Fibroblast of skin of right quadriceps (primary cell): ENCODE measurements at places on chromosomes 4 and X.

DNA sequence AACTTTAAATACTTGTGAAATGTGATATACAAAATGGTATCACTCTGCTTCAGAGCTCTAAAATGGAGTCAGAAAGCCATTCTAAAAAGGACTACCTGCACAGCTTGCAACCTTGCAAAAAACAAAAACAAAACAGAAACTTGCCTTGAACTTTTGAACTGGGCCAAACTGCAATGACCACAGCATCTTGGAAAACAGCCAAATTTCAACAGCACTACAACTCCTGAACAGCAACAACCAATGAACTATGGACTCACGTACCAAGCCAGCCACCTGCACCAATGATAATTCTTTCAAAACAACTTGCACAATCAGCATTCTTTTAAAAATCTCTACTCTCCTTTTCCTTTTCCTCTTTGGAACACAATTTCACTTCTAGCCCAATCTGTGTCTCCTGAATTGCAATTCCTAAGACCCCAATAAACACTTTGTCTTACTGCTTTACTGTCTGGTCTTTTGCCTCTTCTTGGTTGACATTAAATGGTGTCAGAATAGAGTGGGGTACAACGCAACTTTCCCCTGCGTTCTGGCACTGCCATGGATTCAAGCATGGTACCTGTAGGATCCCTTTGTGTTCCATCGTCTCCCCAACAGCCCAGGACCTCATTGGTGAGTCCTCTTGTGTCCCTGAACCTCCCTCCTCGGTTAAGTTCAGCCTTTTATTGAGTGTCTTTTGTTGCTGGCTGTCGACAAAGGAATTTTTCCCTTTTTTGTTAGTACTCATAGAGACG lies 35.7 kb upstream of the FMR1 start:
- no peak for DNase-seq

DNA sequence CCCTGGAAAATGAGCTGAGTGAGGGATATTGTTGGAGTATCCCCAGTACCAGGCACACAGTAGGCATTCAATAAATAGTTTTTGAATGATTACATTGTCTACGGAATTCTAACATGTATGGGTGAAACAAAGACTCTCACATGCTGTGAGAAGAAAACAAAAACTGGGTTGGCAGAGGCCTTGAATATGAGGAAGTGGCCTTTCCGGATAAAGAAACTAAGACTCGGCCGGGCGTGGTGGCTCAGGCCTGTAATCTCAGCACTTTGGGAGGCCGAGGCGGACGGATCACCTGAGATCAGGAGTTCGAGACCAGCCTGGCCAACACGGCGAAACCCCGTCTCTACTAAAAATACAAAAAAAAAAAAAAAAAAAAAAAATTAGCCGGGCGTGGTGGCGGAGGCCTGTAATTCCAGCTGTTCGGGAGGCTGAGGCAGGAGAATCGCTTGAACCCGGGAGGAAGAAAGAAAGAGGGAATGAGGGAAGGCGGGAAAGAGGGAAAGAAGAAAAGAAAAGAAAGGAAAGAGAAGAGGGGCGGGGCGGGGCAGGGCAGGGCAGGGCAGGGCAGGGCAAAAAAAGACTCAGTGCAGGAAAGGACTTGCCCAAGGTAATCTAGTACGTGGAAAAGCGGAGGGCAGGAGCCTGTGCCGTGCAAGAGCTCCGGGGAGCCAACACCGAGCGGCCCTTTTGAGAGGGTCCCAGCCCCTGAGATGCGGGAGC lies 689 bp upstream of the TMA16 start:
- no peak for DNase-seq

DNA sequence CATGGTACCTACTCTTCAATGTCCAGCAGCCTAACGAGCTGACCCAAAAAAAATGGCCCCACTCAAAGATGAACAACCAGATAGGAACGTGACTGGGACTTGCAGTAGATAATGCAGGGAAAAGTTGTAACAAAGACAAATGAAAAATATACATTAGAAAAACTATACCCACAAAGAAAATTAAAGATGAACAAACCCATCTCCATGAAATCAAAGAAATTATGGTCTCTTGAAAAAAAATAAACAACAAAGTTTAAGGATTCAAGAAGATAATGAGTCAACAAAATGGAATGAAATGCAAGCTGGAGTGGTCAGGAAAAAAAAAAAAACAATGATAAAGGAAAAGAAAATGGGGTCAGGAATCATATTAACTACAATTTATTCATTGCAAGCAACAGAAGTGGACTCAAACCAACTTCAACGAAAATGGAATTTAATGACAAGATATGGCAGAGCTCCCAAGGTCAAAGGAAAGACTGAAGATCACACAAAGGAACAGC lies 309.8 kb upstream of the GALNT7 start:
- DNase-seq: no peak

- DNase-seq: no peak
Observed at GRCh38 chr4:181766061-181766548, 477.1 kb upstream of the TENM3 start.

DNA sequence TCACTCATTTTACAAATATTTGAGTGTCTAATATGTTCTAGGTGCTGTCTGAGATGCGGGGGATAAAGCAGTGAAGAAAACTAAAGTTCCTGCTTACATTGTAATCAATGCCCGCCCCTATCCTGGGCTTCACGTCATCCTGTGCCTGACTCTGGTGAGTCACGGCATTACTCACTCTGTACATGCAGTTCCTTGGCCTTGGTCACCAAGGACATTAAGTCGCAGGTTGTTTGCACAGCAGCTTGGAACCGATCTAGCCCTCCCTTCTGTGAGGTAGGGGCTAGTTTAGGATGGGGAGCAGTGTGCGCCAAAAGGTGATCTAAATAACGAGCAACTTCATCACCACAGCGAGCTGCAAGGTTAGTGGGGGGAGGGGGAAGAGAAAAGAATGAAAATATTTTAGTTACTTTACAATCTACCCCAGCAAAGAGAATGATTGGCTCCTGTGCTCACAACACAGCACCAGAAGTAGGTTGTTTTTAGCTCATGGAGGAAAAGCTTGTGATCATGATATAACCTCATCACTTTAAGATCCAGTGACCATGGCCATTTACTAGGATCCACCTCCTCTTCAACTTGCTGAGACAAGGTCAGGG lies 48.0 kb upstream of the HDAC8 start:
- peak; percentile 77 for DNase-seq

DNA sequence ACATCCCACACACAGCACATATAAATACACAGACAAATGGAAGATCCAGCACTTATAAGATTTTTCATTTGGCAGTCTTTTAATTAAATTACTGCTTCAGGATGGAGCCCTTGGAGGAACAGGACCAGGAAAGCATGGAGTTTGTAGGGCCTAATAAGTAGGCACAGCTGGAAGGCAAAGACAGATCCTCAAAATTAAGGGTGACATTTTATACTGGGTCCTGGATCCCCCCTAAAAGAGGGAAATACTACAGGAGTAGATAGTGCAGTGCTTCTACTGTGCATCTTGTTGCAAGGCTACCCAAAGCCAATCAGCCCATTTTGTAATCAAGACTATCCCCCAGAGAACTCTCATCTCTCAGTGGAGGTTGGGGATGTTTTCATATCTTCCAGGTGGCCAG lies 1860.7 kb upstream of the PCDH10 start:
- DNase-seq: no peak

- DNase-seq: no peak
Observed at GRCh38 chr4:85557016-85557901, 82.3 kb downstream of the ARHGAP24 start.

- no peak for DNase-seq
Observed at GRCh38 chrX:106976416-106976815, 23.6 kb downstream of the MORC4 start.

- no peak for DNase-seq
Observed at GRCh38 chr4:26406346-26406975, 83.8 kb downstream of the CCKAR start.

DNA sequence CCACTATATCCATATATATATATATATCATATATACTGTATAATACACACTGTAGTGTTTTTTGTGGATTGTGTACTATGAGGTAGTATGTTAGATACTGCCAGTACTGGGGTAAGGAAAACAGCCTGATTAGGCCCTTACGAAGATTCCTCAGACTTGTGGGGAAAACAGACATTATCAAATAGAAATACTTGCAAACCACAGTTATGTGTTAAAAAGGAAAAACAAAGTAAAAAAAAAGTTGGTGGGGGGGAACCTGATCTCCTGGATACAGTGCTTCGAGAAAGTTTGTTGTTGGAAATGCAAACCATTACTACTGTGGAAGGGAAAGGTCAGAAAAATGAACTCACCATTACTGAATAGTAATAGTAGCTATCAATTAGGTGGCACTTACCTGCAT lies 53.0 kb downstream of the PKD2 start:
- DNase-seq: no peak

- no peak for DNase-seq
Observed at GRCh38 chr4:100422894-100423293, 94.9 kb downstream of the EMCN start.

- DNase-seq: no peak
Observed at GRCh38 chrX:65903750-65904149, 136.1 kb downstream of the VSIG4 start.

- no peak for DNase-seq
Observed at GRCh38 chr4:182384631-182385091, 141.5 kb downstream of the TENM3 start.

GRCh38 chr4:160265836-160266235 lies 1163.0 kb downstream of the RAPGEF2 start:
- peak; percentile 57 for DNase-seq

DNA sequence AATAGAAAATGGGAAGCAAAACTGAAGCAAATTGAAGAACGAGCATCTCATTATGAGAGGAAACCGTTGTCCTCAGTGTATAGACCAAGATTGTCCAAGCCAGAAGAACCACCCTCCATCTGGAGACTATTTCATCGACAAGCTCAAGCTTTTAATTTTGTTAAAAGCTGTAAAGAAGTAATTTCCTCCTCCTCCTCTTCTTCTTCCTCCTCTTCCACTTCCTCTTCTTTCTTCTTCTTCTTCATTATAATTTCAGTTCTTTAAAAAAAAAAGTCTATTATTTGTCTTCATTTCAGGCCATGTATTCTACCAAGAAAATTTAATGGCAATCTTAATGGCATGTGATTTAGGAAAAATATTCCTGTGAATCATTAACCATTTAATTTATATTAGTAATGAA lies 7.6 kb downstream of the PRIMPOL start:
- no peak for DNase-seq

- DNase-seq: no peak
Observed at GRCh38 chr4:18100657-18101056, 79.1 kb upstream of the LCORL start.

DNA sequence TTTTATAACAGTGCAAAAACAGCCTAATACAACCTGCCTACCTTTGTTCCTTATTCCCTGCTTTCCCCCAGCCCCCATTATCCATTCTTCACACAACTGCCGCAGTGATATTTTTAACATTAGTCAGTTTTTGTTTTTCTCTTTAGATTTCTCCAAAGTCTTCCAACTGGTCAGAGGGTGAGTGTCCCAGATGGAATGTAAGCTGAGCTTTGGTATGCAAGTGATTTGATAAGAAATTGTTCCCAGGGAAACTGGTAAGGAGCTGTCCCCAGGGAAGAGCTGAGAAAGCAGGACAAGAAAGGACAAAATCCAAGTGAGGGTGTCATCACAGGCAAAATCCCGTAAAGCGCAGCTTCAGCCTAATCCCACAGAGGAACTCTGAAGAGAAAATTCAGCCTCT lies 475.5 kb upstream of the ADGRL3 start:
- DNase-seq: peak; percentile 93

DNA sequence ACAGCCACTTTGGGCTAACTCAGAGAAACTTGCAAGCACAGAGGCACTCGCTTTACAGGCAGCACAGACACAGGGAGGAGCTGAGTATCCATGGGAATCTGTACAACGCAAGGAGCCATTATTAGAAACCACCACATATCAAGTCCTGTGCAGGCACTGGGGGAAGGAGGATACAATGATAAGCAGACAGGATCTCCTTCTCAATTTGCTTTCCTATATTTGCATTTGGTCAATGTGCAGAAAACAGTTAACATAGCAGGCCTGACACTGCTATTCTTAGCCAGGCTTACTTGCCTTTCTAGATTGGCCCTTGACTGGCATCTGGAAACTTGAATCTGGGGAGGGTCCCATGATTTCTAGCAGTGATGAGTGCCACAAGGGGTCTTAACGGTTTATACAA lies 65.8 kb downstream of the TEC start:
- DNase-seq: no peak

DNA sequence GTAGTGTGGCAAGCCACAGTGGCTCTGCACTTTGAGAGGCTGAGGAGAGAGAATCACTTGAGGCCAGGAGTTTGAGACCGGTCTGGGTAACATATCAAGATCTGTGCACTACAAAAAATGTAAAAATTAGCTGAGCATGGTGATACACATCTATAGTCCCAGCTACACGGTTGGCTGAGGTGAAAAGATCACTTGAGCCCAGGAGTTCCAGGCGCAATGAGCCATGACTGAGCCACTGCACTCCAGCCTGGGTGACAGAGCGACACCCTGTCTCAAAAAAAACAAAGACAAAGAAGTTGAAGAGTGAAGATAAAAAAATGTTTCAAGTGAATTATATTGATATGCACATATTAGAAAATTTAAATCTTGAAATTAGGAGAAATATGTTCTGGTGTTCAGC lies 46.3 kb downstream of the SULT1B1 start:
- no peak for DNase-seq

DNA sequence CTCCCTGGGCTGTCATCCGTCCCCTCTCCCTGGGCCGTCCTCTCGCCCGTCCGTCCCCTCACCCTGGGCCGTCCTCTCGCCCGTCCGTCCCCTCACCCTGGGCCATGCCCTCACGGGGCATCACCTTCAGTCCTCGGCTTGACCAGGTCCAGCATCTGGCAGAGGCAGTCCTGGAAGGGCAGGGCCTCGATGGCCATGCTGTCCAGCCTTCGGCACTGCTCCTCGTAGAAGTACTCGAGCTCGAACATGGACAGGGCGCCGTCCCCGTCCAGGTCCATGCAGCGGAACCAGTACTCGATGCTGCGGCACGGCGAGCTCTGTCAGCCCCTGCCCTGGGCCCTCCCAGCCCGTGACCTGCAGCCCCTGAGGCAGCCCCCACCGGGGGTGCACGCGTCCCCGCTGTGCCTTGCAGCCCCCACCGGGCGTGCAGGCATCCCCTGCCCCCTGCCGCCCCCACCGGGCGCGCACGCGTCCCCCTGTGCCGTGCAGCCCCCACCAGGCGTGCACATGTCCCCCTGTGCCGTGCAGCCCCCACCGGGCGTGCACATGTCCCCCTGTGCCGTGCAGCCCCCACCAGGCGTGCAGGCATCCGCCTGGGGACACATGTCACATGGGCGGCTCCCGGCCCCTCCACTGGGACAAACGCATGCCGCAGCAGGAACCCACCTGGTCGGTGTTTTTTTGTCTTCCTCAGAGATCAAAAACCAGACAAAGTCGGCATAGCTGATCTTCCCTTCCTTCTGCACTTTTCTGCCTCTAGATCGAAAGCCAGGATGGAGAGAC lies 22.2 kb upstream of the GTPBP6 start:
- no peak for DNase-seq

DNA sequence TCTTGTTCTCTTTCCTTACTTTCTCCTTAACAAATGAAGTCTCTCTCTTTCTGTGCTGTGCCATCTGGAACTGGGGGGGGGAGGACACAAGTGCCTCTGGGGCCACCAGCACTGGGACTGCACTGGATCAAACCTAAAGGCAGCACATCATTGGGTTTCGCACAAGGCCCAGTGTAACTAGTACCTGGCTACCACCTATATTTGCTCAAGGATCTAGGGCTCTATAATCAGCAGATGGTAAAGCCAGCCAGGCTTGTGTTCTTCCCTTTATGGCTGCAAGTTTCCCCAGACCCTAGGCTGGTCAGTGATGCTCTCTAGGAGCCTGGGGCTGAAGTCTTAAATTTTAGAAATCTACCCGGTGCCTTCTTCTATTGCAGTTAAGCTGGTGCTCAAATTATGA lies 40.1 kb downstream of the RTL3 start:
- DNase-seq: no peak
